ENCODE measurements at places on chromosomes 1 and 21. TPM values are rescaled to one million over a fixed set of nuclear protein-coding genes. Genes with fewer than 3 reads are reported as not detected.

Gene MX2
- 0.98 TPM for total RNA-seq

Gene PTGFR
- total RNA-seq: under 0.01 TPM

Gene BNIPL
- not detected for total RNA-seq

Gene SLC37A1
- total RNA-seq: 13.7 TPM

Gene PRAMEF18
- not detected for total RNA-seq

Gene VAMP4
- total RNA-seq: 4.2 TPM

Gene ARV1
- 11.7 TPM for total RNA-seq

Gene SH2D1B
- not detected for total RNA-seq

Gene FOXD3
- total RNA-seq: not detected

Gene CR2
- not detected for total RNA-seq

Gene GBP5
- under 0.01 TPM for total RNA-seq

Gene SPRR1A
- not detected for total RNA-seq

Gene TRAF3IP3
- total RNA-seq: not detected

Gene FCRL4
- total RNA-seq: under 0.01 TPM

Gene SYPL2
- total RNA-seq: not detected

Gene PTGER3
- total RNA-seq: not detected

Gene NPPA
- not detected for total RNA-seq

Gene NECTIN4
- total RNA-seq: 0.65 TPM

Gene C1orf167
- not detected for total RNA-seq

Gene ECM1
- total RNA-seq: 1.1 TPM

Gene LCE2A
- not detected for total RNA-seq

Gene GPR161
- total RNA-seq: 26.3 TPM

Gene ANGPTL1
- total RNA-seq: under 0.01 TPM

Gene TRIM17
- total RNA-seq: not detected

Gene ITGB2
- 0.33 TPM for total RNA-seq

Gene ATP1A4
- not detected for total RNA-seq

Gene PIK3C2B
- 52.6 TPM for total RNA-seq

Gene UBIAD1
- 14.4 TPM for total RNA-seq

Gene SHE
- 66.0 TPM for total RNA-seq

Gene RNF223
- not detected for total RNA-seq

Gene IL20
- not detected for total RNA-seq

Gene APOBEC4
- total RNA-seq: not detected

Gene CYP4B1
- total RNA-seq: not detected

Gene FAM163A
- total RNA-seq: not detected

Gene GPR37L1
- not detected for total RNA-seq

Gene OR10X1
- total RNA-seq: not detected

Gene ICOSLG
- total RNA-seq: 3.0 TPM

Gene LIN28A
- not detected for total RNA-seq

Gene BRINP2
- total RNA-seq: not detected

Gene DNASE2B
- total RNA-seq: not detected

Gene ZSWIM5
- total RNA-seq: 4.2 TPM

Gene ATP6V1G3
- total RNA-seq: 0.33 TPM

Gene VTCN1
- not detected for total RNA-seq

Gene FCRL2
- total RNA-seq: not detected

Gene PPFIA4
- total RNA-seq: under 0.01 TPM

Gene CLCNKB
- under 0.01 TPM for total RNA-seq

Gene RIPPLY3
- not detected for total RNA-seq

Gene PROK1
- not detected for total RNA-seq

Gene RBM34
- 51.6 TPM for total RNA-seq

Data from vein endothelial cell (primary cell).